ENCODE measurements at places on chromosomes 7 and 10.
A peak's percentile ranks its signal among the peaks of the same experiment; 100 is the strongest.

- DNase-seq: no peak
Observed at GRCh38 chr7:24601600-24601999, 28.3 kb downstream of the PALS2 start.

- peak; percentile 83 for DNase-seq
Observed at GRCh38 chr10:60032723-60033122, 126.4 kb upstream of the CCDC6 start.

- DNase-seq: no peak
Observed at GRCh38 chr10:131993275-131993674, 11.6 kb upstream of the BNIP3 start.

- DNase-seq: peak; percentile 99
Observed at GRCh38 chr7:46764100-46764936, 817.6 kb downstream of the TNS3 start.

- no peak for DNase-seq
Observed at GRCh38 chr7:64774204-64774842, 19.9 kb upstream of the ZNF138 start.

- DNase-seq: no peak
Observed at GRCh38 chr7:83101530-83101929, 61.2 kb downstream of the PCLO start.

GRCh38 chr7:126843883-126844282, 408.9 kb downstream of the GRM8 start:
- DNase-seq: no peak

GRCh38 chr7:145665499-145666258, 450.9 kb upstream of the CNTNAP2 start:
- no peak for DNase-seq

- no peak for DNase-seq
Observed at GRCh38 chr10:60714233-60714632, 64.0 kb upstream of the CDK1 start.

GRCh38 chr10:17518338-17518737, 63.9 kb upstream of the ST8SIA6 start:
- no peak for DNase-seq

GRCh38 chr10:34762603-34763299, 52.3 kb downstream of the PARD3 start:
- DNase-seq: no peak

- DNase-seq: no peak
Observed at GRCh38 chr7:152158801-152159587, 133.5 kb downstream of the GALNT11 start.

- no peak for DNase-seq
Observed at GRCh38 chr10:102274062-102274461, 28.7 kb downstream of the GBF1 start.

GRCh38 chr10:114367351-114368056, 36.8 kb downstream of the AFAP1L2 start:
- peak; percentile 31 for DNase-seq

DNA sequence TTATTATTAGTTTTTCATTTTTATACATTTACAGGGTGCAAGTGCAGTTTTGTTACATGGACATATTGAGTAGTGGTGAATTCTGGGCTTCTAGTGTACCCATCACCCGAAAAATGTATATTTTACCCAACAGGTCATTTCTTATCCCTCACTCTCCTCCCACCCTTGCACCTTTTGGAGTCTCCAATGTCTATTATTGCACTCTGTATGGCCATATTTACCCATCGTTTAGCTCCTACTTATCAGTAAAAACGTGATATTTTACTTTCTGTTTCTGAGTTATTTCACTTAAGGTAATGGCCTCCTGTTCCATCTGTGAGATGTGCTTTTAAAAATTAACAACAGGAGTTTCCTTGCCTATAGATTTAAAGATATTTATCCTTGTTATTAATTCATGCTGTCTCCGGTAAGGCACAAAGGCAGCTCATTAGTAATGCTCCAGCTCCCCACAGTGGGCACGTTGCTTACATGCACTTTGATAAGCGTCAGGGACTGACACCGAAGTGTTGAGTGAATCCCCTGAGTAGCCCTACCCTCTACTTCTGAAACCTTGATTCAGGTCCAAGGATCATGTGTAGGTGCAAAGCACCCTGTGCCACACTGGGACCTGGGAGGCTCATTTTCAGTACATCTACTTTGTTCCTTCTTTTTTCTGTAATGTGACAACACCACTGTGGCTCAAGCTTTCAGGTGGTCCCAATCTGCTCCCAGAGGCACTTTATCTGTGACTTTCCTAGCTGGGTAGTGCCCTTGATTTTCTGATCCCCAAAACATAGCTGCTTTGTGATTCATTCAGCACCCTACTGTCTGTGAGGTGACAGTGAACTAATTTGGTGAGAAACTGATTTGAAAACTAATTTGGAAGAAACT, 27.3 kb downstream of the HYAL4 start:
- peak; percentile 84 for DNase-seq

DNA sequence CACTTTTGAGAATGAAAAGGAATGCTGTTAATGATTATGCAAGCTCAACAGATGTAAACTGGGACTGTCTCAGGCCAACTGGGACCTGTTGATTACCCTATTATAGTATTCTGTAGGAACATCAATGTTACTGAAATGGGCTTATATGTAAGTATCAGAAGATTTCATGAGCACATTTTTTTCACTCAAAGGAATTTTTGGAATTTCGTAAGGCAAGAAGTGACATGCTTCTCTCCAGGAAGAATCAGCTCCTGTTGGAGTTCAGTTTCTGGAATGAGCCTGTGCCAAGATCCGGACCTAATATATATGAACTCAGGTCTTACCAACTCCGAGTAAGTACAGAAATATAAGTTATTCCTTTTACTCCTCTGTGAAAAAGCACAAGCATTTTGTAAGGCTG, 19.2 kb downstream of the NIPSNAP2 start:
- no peak for DNase-seq

GRCh38 chr7:152568972-152569371, 107.0 kb downstream of the XRCC2 start:
- no peak for DNase-seq

DNA sequence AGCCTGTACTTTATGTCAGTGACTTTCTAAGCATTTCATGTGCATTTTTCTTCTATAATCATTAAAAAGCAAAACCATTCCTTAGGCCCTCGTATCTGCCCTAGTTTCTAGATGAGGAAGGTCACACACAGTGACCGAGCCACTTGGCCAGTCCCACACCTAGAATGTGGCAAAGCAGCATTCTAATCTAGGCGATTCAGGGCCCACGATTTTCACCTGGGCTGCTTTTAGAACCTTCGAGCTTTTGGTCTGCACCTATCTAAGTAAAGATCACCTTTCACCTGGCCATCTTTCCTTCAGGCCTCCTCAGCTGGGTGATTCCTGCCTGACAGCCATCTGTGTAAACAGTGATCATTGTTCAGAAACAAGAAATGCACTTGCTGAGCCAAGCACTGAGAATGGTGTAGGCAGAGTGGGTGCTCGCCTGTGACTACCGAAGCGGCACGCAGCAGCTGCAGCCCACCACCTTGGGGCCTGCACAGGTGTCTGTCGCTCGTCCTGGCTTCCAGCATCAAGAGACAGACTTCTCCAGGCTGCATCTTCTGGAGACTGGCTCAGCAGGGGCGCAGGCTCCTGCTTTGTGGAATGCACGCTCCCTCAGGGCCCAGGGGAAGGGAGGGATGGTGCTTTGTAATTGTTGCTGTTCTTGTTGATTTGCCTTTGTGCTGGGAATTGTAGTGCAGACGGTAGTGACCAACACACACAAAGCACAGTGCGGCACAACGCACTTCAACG, 149.0 kb upstream of the INSYN2A start:
- DNase-seq: no peak

All from HT-29 (cell line).